Stimulated activated CD8-positive, alpha-beta memory T cell treated with anti-CD3 and anti-CD28 coated beads, Interleukin-4, amount 100 ng/mL, for 1 hour (primary cell): ENCODE measurements at places on chromosomes 11 and 22.

GRCh38 chr11:34205326-34206035, 100.1 kb downstream of the NAT10 start:
- no peak for DNase-seq

GRCh38 chr11:122069707-122070360, 46.2 kb downstream of the BLID start:
- DNase-seq = no peak

- no peak for DNase-seq
These were observed 85.2 kb upstream of the IGLL5 start for GRCh38 chr22:22802339-22802970.

DNA sequence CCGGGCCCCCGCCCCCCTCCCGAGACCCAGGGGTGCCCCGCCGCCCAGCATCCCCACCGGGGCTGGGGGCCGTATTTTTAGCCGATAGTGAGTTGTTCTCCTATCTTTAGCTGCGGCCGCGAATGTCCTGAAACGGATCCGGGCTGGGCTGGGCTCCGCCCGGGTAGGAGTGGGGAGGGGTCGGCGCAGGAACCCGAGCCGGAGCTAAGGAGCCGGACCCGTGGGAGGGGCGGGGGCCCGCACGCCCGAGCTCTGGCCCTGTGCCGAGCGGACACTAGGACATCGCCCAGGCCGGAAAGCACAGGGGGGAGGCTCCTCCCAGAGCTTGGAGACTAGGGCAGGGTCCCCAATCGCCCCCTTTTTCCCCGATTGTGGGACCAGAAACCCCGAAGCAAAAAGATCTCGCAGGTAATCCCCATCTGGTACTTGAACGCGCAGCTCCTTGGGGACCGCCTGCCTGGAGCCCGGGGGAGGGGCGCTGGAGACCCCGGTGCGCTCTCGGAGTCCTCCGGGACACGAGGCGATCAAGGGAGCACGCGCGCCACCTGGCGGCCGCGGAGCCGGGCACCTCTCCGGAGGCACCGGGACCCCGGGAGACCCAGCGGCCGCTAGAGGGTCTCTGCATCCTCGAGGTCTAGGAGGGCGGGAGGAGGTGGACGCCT, 669 bp downstream of the CDC42EP2 start:
- peak; percentile 64 for DNase-seq

- no peak for DNase-seq
These were observed 2.6 kb upstream of the NPTXR start for GRCh38 chr22:38846412-38846811.

GRCh38 chr11:74751303-74751702, 2.7 kb downstream of the RNF169 start:
- no peak for DNase-seq

DNA sequence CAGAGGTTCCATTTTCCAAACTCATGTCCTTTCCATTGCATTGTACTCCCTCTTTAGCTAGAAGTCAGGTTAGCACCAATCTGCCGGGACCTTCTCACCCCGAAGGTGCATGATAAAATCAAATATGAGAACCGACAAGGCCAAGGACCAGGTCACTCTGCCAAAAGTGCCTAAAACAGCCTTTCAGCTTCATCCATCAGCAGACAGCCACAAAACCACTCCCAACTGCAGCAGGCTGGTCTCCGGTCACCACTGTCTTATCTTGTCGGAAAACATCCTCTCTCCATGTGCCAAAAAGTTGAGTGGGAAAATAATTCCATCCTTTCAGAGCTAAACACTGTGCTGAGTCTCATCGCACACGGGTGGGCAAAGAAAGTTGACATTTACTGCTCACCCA, 1.4 kb downstream of the PI4KA start:
- no peak for DNase-seq
